ENCODE measurements at places on chromosomes 1 and 21.

GRCh38 chr1:206955476-206956451, 9.5 kb upstream of the PIGR start:
- no peaks in the 10 kb centered on the region for H3K27me3 ChIP-seq
- DNase-seq: no peak
- H3K4me1 ChIP-seq: no peaks in the 10 kb centered on the region
- no peak overlapping the region for H3K4me3 ChIP-seq
- H3K36me3 ChIP-seq: no peaks in the 10 kb centered on the region

- H3K4me1 ChIP-seq: peaks cover 39% of the 10 kb centered on the region
- H3K36me3 ChIP-seq: no peaks in the 10 kb centered on the region
- DNase-seq: peak; percentile 7
- no peaks in the 10 kb centered on the region for H3K27me3 ChIP-seq
Measured at GRCh38 chr21:35234725-35235124, 185.6 kb upstream of the RUNX1 start.

- peak overlapping the region; percentile 84 for H3K27ac ChIP-seq
- no peaks in the 10 kb centered on the region for H3K36me3 ChIP-seq
- H3K4me1 ChIP-seq: peaks cover 29% of the 10 kb centered on the region
- no peak for DNase-seq
- no peak overlapping the region for H3K4me3 ChIP-seq
Measured at GRCh38 chr1:26203642-26204318, 13.4 kb downstream of the CATSPER4 start.

GRCh38 chr21:42338729-42339715, 11.8 kb downstream of the TFF2 start:
- peaks cover 12% of the 10 kb centered on the region for H3K4me1 ChIP-seq
- H3K27ac ChIP-seq: no peak overlapping the region
- peaks cover 6% of the 10 kb centered on the region for H3K27me3 ChIP-seq
- H3K36me3 ChIP-seq: no peaks in the 10 kb centered on the region

GRCh38 chr1:198490224-198490623, 50.3 kb downstream of the ATP6V1G3 start:
- H3K4me3 ChIP-seq: no peak overlapping the region
- H3K27me3 ChIP-seq: no peaks in the 10 kb centered on the region
- DNase-seq: no peak
- no peak overlapping the region for H3K27ac ChIP-seq
- no peaks in the 10 kb centered on the region for H3K36me3 ChIP-seq

DNA sequence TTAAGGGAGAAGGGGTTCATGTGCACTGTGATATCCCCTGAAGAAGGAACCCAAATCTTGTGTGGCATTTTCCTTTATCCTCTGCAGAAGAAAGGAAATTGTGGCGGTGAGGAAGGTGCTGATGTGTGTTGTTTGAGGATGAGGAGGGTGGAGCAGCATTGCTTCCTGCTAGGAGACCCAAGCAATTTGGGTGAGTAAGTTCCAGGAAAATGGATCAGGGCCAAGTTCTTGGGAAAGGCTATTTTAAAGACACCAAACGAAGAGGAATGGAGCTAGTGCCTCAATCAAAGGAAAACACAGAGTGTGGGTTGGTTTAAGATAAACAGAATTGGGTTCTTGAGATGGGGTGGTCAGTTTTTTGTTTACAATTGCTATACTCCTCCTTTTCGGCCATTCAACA, 86.7 kb upstream of the MARK1 start:
- DNase-seq: no peak
- H3K36me3 ChIP-seq: no peaks in the 10 kb centered on the region
- H3K4me3 ChIP-seq: no peak overlapping the region
- no peaks in the 10 kb centered on the region for H3K4me1 ChIP-seq
- peaks cover 5% of the 10 kb centered on the region for H3K27me3 ChIP-seq

DNA sequence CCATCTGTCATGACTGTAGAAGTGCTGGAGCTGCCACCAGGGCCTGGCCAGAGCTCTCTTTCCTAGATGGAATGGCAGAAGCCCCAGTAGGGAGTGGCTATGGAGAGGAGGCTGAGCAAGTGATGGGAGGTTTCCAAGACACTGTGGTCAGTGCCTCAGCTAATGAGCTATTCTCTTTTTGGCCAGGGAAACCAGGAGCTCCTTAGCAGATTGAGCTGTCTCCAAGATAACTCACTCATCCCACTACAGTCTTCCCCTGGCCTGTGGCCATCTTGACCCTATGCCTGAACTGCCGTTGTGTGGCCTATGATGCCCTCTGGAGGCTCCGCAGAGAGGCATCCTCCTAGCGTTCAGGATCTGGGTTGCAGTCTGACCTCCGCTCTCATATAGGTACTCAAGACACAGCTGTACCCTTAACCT, 60.5 kb downstream of the ERI3 start:
- H3K4me1 ChIP-seq: peaks cover 3% of the 10 kb centered on the region
- DNase-seq: no peak
- no peaks in the 10 kb centered on the region for H3K27me3 ChIP-seq
- no peak overlapping the region for H3K27ac ChIP-seq
- no peak overlapping the region for H3K4me3 ChIP-seq

DNA sequence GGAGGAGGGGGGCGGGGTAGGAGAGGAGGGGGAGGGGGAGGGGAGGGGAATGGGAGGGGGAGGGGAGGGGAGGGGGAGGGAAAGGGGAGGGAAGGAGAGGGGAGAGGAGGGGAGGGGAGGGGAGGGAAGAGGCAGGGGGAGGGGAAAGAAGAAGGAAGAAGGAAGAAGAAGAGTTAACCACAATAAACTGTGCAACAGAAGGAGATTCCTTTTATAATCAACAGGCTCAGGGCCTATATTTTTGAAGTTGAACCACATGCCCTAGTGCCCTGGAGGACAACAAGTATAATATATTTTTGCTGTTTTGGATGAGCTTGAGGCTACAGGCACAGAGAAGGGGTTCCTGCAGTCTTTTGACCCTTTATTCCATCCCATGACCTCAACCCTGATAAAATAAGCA, 228.2 kb upstream of the IRF2BP2 start:
- H3K27ac ChIP-seq: peak overlapping the region; percentile 35
- peaks cover 12% of the 10 kb centered on the region for H3K4me1 ChIP-seq
- H3K27me3 ChIP-seq: no peaks in the 10 kb centered on the region
- no peaks in the 10 kb centered on the region for H3K36me3 ChIP-seq
- no peak overlapping the region for H3K4me3 ChIP-seq

DNA sequence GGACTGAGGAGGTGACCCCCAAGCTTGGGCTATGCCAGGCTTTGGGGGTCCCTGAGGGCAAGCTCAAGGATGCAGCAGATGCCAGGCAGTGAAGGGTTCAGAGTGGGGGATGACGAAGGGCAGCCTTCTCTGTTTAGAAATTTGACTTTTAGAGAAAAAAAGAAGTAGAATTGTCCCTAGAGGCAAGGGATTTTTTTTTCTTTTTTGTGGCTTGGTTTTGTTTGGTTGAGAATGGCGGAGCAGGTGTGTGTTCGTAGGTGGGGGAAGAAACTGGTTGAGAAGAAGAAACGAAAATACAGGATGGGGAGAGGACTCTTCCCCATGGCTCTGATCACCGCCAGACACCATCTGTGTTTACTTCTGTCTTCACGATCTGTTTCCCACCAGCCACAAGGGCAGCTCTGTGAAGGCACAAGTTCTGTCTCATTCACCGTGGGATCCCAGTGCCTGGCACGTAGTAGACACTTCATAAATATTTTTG, 8.2 kb downstream of the PLA2G5 start:
- H3K4me3 ChIP-seq: no peak overlapping the region
- no peaks in the 10 kb centered on the region for H3K36me3 ChIP-seq
- DNase-seq: no peak
- H3K27ac ChIP-seq: peak overlapping the region; percentile 54

GRCh38 chr1:200780545-200781369, 42.1 kb downstream of the CAMSAP2 start:
- peaks cover 20% of the 10 kb centered on the region for H3K36me3 ChIP-seq
- H3K4me3 ChIP-seq: no peak overlapping the region
- no peaks in the 10 kb centered on the region for H3K27me3 ChIP-seq
- no peak overlapping the region for H3K27ac ChIP-seq
- no peak for DNase-seq

DNA sequence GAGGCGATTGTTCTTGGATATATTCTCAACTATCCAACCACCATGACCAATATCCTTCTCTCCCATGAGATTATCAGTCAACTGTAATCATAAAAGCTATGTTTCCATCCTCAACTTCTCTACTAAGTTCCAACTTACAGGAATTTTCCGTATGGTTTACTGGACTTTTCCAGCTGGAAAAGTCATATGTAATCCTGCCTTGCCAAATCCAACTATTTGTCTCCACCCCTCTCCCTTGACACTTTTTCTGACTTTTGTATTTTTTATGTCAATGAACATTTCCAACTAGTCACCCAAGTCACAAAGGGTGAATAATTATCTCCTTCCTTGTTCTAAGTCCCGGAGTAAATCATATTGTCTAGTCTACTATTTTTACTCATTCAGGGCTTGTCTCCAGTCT, 293.1 kb downstream of the USP25 start:
- H3K27ac ChIP-seq: no peak overlapping the region
- no peaks in the 10 kb centered on the region for H3K36me3 ChIP-seq

DNA sequence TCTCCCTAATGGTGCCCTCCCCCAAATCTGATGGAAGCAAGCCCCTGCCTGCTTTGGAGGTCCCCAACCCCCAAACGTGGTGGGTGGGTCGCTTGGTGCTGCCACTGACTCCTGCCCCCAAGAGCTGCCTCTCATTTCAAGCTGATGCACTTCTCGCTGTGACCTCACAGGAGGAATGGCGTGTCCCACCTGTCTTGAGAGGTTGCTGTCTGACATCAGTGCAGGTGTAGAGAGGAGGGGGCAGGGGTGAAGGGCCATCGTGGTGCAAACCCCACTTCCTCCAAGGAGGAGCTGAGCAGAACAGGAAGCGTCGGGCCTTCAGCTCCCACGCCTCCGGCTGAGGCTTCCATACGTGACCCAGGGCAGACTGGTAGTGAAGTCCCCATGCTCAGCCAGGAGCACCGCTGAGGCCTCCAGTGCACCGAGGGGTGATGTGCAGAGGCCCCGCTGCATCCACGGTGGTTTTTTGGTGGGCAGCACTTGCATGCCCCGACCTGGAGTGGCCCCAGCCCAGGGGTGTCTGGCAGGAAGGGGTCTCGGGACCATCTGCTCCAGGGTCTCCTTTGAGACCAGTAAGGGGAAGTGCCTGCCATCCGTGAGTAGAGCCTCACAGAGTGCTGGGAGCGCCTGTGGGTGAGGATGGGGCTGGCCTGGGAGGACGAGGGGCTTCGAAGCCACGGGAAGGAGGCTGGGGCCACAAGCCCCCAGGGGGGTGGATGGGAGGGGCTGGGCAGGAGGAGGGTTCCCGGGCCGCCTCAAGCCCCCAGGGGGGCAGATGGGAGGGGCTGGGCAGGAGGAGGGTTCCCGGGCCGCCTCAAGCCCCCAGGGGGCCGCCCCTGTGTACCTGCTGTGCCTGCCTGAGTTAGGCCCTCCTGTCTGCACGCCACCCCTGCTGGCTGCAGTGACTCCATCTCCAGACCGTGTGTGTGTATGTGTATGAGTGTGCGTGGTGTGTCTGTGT, 39.8 kb downstream of the WDR4 start:
- peaks cover 32% of the 10 kb centered on the region for H3K36me3 ChIP-seq
- no peak for DNase-seq
- H3K4me1 ChIP-seq: peaks cover 6% of the 10 kb centered on the region
- no peak overlapping the region for H3K27ac ChIP-seq

DNA sequence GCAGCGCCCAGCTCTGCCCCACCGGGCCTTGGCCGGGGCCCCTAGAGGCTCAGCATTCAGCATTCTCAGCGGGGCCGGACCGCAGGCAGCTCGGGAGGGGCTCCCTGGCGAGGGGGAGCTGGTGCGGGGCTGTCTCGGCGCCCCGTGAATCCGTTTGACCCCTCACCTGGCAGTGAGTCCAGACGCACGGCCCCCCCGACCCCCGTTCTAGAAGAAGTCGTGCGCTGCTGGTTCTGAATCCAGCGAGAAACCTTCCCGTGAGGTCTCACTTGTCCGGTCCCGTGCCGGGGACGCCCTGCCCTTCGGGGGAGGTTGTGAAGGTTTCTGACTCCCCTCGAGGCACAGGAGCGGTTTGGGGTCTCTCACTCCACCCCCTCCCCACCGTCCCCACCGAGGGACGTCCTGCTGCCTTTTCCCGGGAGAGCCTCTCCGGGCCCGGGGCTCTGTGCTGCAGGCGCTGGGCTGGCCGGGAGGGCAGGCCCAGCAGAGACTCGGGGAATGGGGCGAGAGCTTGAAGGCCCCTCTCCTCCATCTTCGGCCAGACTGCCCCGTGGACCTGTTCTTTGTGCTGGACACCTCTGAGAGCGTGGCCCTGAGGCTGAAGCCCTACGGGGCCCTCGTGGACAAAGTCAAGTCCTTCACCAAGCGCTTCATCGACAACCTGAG, 655 bp downstream of the COL6A1 start:
- H3K4me3 ChIP-seq: peak overlapping the region; percentile 50
- no peaks in the 10 kb centered on the region for H3K27me3 ChIP-seq
- peaks cover 6% of the 10 kb centered on the region for H3K36me3 ChIP-seq

DNA sequence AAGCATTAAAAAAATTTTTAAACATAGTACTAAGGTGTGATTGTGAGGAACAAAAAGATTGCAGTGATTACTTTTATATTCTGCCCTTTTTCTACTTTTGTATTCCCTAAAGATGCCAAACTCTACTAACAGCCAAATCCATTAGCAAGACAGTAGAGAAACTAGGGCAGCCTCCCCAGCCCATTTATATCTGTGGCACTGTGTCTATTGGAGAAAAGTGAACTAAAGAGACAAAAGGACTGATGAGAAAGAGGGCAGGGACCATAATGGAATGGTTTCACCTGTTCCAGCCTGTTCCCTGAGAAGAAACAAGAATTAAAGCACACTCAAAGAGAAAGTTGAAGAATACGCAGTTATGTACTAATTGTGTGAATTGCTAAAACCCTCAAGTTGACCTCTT, 56.6 kb downstream of the ATG4C start:
- no peak for DNase-seq
- peaks cover 16% of the 10 kb centered on the region for H3K36me3 ChIP-seq
- no peaks in the 10 kb centered on the region for H3K27me3 ChIP-seq
- H3K4me3 ChIP-seq: no peak overlapping the region
- no peak overlapping the region for H3K27ac ChIP-seq
- H3K4me1 ChIP-seq: no peaks in the 10 kb centered on the region

DNA sequence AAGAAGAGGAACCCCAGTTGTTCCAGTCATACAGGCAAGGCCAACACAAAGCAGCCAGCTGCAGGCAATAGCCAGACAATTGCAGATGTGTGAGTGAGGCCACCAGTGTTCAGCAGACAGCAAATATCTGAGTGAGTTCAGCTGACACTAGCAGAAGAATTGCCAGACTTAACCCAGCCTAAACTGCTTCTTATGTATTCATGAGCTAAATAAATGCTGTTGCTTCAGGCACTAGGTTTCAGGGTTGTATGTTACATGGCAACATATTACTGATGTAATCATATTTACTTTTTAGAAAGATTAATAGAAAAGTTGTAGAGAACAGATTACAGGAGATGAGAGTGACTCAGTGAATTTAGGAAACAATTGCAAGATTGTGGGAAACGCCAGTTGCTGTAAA, 129.8 kb upstream of the CHODL start:
- no peak overlapping the region for H3K27ac ChIP-seq
- no peaks in the 10 kb centered on the region for H3K36me3 ChIP-seq
- no peaks in the 10 kb centered on the region for H3K27me3 ChIP-seq
- no peaks in the 10 kb centered on the region for H3K4me1 ChIP-seq

DNA sequence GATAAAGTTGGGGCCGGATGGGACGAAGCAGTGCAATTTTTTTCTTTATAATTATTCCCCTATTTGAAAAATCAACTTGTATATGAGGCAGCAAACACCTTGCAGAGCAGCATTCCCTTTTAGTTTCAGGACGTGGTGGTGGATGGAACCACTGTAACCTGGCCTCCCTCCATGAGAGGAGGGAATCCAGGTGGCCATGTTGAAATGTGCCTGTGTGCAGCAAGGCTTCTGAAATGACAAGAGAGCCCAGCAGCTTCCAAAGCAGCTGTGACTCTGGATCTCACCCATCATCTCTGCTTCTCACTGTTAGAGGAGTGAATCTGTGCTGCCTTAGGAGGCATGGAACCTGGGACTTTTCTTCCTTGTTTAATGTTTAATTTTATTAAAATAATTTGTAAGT, 42.3 kb downstream of the NFIA start:
- H3K27me3 ChIP-seq: no peaks in the 10 kb centered on the region
- no peak for DNase-seq
- H3K36me3 ChIP-seq: no peaks in the 10 kb centered on the region
- H3K4me3 ChIP-seq: no peak overlapping the region
